Upper lobe of right lung (tissue), 1 donor: ENCODE measurements at places on chromosomes 4 and X. TPM values are rescaled to one million over a fixed set of nuclear protein-coding genes. Genes with fewer than 3 reads are reported as not detected.
A peak's percentile ranks its signal among the peaks of the same experiment; 100 is the strongest.

DNA sequence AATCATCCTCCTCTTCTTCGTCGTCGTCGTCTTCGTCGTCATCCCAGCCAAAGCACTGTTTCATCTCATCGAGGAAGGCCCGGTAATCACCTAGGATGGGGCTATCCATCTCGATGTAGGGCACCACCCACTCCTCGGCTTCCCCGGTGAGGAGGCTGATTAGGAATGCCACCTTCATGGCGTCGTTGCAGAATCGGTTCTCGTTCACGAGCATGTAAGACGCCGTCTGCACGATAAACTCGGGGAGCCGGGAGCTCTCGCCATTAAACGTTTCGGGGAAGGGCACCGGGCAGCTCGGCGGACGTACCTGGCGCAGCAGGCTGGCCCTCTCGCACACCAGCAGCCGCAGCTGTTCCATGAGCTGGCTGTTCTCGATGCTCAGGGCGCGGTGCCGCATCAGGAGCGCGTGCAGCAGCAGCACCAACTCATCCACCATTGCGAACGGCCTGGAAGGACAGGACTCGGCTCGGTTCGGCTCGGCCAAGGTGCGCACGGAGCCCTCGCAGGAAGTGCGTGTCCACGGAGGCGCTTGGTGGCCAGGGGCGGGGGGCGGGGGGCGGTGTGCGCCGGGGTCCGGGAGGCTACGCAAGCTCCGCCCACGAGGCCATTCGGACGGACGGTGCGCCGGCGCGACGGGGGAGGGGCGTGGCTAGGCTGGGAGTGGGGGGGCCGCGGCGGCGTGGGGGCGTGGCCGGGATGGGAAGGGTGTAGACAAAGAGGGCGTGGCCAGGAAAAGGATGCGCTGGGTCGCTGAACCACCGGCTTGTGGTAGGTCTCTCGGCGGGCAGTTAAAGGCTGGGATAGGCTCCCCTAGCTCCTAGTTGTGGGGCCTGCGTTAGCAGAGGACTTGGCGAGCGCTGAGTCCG lies at the start of gene LDOC1:
TSS of gene LDOC1 (minus strand) at position 544 of the 866 bp plus-strand sequence. CDS start at position 436, 108 bp downstream.
- DNase-seq: peak; percentile 86

DNA sequence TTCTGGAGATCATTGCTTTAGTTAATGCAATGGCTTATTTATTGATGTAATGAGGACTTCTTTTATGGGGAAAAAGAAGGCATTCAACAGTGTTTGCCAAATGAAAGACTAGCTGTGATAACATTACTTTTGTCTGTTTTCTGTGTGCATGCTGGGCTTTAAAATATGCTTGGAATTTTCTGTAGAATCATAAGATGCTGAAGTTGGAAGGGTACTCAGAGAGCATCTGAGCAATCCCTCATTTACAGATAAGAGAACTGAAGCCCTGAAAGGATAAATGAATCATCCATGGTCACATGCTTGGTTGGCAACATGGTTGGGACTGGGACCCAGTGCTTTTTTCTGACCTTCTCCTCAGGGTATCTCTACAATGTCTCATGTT lies 31.4 kb upstream of the PITX2 start:
- DNase-seq: no peak

DNA sequence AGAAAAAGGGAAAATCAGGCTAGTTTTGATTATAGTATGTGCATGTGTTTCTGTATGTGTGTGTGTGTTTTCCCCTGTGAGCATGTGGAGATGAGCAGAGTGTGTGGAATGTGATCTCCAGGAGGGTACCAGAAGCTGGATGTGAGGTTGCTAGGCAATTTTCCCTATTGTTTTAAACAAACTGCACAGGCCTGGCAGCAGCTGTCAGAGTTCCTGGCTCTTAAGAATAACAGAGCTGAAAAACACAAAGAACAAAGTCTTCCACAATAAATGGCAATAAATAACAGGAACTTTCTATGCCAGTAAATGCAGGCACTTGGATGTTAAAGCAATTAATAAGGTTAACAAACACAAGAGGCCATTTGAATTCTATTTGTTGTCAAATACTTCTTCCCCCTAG lies 344.6 kb upstream of the CTSO start:
- DNase-seq: no peak

DNA sequence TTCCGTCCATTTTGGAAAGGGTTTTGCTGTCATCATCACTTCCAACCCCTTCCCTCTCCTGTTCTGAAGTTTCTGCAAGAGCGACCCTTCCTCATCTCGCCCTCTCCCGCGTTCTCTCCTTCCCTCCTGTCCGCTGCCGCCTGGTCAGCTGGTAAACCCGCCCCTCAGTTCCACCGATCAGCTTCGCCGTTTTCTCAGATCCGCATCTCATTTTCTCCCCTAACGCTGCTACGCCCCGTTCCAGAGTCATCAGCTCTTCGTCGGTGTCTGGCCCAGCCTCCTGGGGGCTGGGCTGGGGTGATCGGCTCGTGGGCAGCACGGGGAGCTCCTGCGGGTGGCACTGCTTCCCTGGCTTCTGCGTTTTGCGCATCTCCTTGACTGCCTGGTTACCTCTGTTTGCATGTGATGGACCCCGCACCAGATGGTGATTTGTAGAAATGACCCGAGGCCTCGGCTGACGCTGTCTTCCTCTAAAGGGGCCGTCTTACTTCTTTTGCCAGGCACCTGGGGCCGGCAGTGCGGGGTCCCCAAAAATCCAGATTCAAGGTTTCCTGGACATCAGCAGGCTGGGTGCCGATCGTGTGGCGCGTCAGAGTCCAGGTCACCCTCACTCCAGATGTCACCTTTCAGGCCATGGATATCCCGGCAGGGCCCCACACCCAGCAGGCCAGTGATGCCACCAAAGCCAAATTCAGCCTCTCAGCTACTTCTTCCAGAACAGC lies 13.4 kb downstream of the CTBP1 start:
- peak; percentile 53 for DNase-seq

DNA sequence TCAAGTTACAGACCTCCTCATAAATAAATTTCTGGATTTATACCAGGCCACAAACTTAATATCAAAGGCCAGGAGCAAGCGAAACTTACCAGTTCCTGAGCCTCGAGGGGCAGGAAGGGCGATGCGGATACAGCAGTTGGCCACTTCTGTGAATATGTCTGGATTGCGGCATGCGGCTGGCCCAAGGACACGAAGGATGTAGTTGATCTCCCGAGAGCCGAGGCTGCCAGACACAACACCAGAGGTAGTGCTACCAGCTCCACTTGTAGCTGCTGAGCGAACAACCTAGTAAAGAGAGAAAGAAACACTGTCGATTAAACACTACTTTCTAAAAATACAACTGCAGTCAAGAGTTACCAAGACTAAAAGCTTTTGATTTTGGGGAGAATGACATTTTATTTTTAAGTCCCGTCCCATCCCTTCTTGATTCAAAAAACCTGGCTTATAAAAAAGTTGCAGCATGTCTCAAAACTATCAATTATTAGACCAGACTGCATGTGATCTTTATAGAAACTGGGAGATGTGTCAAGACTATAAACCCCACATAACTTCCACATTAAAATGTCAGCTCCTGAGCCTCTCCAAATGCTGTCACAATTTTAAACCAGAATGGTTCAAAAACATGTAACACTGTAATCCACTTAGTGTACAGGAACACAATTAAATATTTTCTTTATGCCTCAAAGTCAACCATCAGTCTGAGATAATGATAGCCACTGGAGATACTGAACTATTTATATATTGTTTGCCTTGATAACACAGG lies 105.6 kb downstream of the HUWE1 start:
- no peak for DNase-seq

DNA sequence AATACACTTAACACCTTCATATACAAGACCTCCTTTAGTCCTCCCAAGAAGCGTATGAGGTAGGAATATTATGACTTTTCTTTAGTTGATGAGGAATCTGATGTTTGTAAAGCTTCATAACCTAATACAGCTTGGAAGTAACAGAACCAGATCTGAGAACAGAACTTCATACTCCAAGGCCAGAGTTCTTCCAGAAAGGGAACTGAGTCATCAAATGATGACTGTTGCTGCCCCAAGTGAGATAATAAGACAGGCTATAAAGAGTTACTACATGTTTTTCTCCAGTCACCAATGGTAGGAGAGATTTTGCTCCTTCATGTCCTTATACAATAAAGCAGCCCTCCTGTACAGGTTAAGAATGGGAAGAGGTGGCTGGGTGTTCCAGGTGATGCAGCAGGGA lies 74.3 kb upstream of the ANXA3 start:
- DNase-seq: no peak

- no peak for DNase-seq
These were observed 151.8 kb downstream of the CCNG2 start for GRCh38 chr4:77308843-77309242.

DNA sequence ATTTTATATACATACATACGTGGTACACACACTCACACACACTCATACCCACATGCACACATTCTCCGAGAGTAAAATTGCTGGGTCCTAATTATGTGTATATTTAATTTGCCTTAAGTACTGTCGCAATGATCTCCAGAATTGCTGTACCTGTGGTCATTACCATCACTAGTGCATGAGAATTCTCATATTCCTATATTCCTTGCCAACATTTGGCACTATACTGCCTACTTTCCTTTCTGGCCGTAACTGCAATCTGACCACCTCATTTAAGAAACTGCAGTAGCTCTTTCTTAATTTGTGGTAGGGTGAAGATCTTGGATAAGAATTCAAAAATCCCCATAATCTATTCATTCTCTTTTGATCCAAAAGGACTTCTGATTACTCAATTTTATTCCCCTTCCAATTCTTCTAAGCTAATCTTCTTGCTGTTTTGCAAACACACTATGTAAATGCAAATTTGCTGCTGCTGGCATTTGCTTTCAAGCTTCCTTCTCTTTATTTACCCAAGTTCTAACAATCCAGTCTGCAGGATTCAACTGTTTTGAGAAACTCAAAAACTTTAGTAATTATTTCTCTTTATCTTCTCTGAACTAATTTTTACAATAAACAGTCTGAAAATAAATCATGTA lies 45.1 kb downstream of the ASIC5 start:
- DNase-seq: no peak

DNA sequence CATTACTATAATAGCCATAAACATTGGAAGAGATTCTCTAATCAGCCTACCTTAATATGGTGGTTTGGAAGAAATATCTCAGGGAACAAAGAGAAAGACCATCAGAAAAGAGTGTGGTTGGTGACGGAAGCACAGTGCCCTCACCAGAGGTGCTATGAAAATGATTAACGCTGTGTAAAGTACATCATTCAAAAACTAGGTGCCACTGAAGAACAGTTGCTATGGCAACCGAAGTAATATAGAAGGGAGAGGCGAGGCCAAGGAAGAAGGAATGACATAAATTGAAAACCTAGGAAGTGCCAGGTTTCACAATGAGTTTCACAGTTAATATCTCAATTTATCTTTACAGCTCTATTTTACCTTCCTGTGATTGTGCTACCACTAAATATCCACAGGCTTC lies 57.0 kb upstream of the ARSJ start:
- no peak for DNase-seq

- DNase-seq: no peak
These were observed 2.8 kb downstream of the PJA1 start for GRCh38 chrX:69162361-69162865.

DNA sequence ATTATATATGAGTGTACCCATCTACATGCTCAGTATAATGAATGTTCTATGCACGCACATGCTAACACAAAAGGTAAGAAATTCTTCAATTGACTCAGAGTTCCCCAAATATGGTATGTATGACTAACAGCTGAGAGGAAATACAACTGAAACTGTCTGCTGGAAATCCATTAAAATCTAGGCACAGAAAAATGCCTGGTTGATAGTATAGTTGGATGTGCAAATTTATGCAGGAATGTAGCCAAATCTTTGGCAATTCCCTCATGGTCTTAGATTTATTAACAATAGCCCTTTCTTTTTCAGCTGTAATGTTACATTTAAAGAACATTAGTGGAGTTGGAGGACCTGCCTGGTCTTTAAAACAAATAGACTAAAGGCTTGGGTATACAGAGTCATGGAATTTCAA lies 5.5 kb downstream of the CAMK2D start:
- DNase-seq: no peak

DNA sequence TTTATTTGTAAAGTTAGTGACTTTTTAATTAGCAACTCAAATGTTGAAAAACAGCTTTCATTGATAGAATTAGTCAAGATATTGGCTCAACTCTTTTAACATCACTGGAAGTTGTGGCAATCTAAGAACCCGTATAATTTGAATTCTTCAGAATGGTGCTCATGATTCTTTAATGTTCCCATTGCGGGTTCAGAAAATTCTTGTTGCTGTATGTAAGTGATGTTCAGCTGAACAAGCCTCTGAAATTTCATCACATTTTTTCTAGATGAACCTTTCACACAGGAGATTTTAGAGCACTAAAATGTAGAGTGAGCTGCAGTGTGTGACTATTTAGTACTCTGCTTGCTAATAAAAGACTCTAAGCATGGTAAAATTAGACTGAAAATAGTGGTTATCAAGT lies 1317.7 kb downstream of the FSTL5 start:
- DNase-seq: no peak

GRCh38 chr4:115113506-115114106 lies at the start of gene NDST4:
TSS of gene NDST4 (minus strand) at chr4:115113620. CDS start at chr4:115077036, 36,584 bp downstream.
- no peak for DNase-seq

DNA sequence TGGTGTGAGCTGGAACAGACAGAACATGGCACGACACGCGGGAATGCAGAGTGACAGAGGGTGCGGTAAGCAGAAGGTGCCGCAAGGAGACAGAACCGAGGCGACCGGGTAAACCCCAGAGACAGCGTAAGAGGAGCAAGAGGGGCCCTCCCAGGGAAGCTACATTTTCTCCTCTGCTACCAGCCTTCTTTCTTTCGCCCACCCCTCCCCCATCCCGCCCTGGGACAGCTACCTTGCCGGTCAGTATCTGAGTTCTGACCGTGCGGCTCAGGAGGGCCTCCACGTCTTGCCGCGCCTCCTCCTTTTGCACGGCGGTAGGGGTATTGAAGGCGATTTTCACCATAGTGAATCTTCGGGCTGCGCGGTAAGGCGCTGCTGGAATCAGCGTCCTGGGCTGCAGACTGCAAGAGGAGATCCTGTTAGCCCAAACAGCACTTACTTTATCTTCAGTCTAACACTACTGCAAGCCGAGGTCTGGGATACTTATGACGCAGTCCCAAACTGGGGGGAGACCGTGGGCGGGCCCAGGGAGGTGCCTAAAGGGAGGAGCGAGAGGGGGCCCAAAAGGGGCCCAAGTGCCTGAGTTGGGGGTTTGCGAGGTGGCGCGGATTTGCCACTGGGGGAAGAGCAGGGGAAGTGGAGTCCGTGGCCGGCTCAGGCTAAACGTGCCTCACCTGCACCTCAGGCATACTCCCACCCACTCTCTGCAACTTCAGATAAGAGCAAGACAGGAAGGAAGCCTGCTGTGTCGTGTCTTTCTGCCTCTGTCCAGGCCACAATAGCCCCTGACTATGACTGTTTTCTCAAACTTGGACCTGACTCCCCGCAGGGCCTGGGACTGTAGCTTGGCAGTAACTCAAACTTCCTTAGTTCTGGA lies at the start of gene ITM2A:
TSS of gene ITM2A (minus strand) at position 462 of the 877 bp plus-strand sequence. CDS start at position 343, 119 bp downstream.
- peak; percentile 55 for DNase-seq

Gene VEGFD
- total RNA-seq: 80.1 TPM

Gene CENPI
- 1.2 TPM for total RNA-seq

Gene GUCY1B1
- 21.9 TPM for total RNA-seq

Gene COL25A1
- 0.75 TPM for total RNA-seq

Gene PITX2
- total RNA-seq: not detected

Gene FBXL5
- total RNA-seq: 101 TPM

Gene NXF2
- not detected for total RNA-seq

Gene FHL1
- total RNA-seq: 328 TPM

Gene TMEM271
- not detected for total RNA-seq

Gene TMEM35A
- 1.5 TPM for total RNA-seq
